ENCODE measurements at places on chromosomes 11 and 22. TPM values are rescaled to one million over a fixed set of nuclear protein-coding genes. Genes with fewer than 3 reads are reported as not detected.

BATF2 gene
- total RNA-seq, result 1.7 TPM

ABCG4 gene
- not detected for total RNA-seq

AQP11 gene
- total RNA-seq, result 1.3 TPM

DNA sequence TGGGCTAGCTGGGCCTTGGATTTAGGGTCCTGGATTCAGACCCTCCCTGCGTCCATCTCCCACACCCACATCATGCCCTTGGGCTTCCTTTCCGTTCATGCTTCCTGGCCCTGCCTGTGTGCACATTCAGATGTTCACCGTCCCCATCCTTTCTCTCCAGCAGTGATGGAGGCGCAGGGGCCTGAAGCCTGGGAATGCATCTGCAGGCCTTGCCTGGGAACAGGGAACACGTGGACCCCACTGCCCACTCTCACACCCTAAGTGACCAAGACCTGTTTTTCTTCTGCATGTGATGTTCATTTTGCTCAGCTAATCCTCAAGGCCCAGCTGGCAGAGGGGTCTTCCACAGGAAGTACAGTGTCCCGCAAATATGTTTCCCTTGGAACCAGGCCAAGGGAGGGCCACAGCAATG, 91.6 kb upstream of the PARVA start:
- no peak overlapping the region for H3K4me3 ChIP-seq
- peaks cover 31% of the 10 kb centered on the region for H3K4me1 ChIP-seq
- DNase-seq, result no peak
- no peaks in the 10 kb centered on the region for H3K27me3 ChIP-seq
- H3K27ac ChIP-seq, result peak overlapping the region; percentile 88
- H3K36me3 ChIP-seq, result no peaks in the 10 kb centered on the region

- no peak for DNase-seq
- peaks cover 61% of the 10 kb centered on the region for H3K4me1 ChIP-seq
- no peaks in the 10 kb centered on the region for H3K36me3 ChIP-seq
- H3K27ac ChIP-seq, result no peak overlapping the region
- no peaks in the 10 kb centered on the region for H3K27me3 ChIP-seq
- no peak overlapping the region for H3K4me3 ChIP-seq
Measured at GRCh38 chr22:42695294-42695693, 25.4 kb downstream of the A4GALT start.

ADAMTS15 gene
- 34.1 TPM for total RNA-seq
